ENCODE measurements at places on chromosomes 11 and 22.

- no peak for DNase-seq
Observed at GRCh38 chr11:103234974-103235373, 125.7 kb downstream of the DYNC2H1 start.

DNA sequence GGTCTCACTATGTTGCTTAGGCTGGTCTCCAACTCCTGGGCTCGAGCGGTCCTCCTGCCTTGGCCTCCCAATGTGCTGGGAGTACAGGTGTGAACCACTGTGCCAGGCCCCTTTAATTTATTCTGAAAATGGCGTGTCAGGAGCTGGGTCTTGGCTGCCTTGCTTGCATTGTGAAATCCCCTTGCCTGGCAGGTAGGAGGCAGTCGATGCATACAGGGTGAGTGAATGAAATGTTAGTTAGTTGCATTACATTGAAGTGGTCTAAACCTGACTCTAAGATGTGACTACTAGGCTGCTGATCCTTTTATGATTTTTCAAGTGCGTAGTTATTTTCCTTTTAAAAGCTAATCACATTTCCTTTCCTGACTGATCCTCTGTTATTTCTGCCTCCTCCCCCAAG is 42.9 kb downstream of the PARVB start:
- no peak for DNase-seq

DNA sequence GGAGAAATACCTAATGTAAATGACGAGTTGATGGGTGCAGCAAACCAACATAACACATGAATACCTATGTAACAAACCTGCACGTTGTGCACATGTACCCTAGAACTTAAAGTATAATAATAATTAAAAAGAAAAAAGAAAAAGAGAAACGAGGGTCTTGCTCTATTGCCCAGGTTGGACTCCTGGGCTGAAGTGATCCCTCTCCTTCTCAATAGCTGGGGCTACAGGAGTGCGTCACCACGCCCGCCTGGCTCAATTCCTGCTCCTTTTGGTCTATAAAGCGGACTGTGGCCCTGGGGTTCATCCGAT is 521 bp upstream of the PTS start:
- DNase-seq: no peak

GRCh38 chr11:70033711-70034070 is 44.4 kb upstream of the ANO1 start:
- DNase-seq: no peak

GRCh38 chr11:93278976-93279375 is 51.6 kb upstream of the DEUP1 start:
- DNase-seq: no peak

- no peak for DNase-seq
Observed at GRCh38 chr11:40689823-40690222, 769.6 kb downstream of the LRRC4C start.

GRCh38 chr11:69479591-69480271 is 1.7 kb upstream of the LINC01488 start:
- no peak for DNase-seq

DNA sequence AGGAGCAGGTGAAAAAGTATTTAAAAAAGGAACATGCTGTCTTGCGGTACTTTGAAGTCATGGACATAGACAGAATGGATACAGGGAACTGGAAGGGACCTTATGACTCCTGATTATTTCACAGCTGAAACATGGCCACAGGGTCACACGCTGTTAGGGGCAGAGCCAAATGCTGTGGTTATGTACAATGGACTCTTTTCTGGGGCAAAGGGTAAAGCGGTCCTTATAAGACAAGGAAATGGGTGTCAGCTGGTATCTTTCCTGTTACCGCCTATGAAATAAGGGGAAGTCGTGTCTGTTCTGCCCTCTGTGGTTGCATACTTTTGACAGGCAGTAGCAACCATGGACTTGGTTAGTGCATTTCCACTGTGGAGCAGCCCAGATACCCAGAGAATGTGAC is 12.8 kb upstream of the ST14 start:
- no peak for DNase-seq

DNA sequence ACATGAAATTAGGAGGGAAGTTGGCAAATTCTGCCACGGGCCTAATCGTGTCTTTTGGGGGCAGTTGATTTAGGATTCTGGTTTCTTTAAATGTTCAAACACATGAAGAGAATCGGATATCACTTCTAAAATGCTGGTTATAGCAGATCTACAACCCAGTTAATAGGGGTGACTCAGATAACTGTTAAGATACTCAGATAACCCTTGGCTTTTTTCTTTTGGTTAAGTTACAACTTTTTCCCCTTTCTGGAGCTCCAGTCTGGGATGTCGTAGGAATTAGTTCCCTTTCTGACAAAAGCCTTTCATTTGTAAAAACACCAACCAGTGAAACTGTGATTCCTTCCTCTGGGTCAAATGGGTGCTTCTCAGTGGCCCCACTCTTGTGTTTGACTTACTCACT is 976 bp downstream of the DEPDC7 start:
- DNase-seq: no peak

- DNase-seq: no peak
Observed at GRCh38 chr11:12761029-12761428, 86.8 kb downstream of the TEAD1 start.

- DNase-seq: no peak
Observed at GRCh38 chr22:36238373-36239149, 766 bp downstream of the APOL2 start.

DNA sequence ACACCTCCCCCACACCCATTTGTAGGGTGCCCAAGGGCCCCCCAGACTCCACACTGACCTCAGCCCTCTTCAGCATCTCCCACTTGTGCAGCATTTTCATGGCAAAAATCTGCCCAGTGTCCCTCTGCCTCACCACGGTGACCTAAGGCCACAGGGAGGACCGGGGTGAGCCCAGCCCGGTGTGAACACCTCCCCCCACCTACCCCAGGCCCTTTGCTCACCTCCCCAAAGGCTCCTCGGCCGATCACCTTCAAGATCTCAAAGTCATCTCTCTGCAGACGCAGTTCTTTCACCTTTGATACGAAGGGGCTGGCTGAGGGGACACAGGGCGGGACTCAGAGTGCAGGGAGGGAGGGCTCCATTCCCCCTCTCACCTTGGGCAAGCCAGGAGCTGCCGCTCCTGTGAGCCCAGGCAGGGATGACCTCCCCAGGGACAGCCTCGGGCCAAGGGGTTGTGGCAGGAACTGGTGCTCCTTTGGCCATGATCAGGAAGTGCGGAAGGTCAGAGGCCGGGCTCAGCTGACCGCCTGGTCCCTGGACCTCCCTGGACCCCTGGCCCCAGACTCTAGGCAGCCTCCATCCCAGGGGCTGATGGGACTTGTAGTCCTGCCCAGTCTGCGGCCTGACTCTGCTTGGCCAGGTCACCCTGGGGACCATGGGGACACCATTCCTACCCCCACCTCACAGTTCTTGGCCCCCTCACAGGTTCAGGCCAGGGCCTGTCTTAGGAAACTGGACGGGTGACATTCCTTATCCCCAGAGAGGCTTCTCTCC is 2.7 kb downstream of the CDC42BPG start:
- DNase-seq: no peak

- no peak for DNase-seq
Observed at GRCh38 chr11:60927600-60927999, 3.3 kb downstream of the TMEM132A start.

DNA sequence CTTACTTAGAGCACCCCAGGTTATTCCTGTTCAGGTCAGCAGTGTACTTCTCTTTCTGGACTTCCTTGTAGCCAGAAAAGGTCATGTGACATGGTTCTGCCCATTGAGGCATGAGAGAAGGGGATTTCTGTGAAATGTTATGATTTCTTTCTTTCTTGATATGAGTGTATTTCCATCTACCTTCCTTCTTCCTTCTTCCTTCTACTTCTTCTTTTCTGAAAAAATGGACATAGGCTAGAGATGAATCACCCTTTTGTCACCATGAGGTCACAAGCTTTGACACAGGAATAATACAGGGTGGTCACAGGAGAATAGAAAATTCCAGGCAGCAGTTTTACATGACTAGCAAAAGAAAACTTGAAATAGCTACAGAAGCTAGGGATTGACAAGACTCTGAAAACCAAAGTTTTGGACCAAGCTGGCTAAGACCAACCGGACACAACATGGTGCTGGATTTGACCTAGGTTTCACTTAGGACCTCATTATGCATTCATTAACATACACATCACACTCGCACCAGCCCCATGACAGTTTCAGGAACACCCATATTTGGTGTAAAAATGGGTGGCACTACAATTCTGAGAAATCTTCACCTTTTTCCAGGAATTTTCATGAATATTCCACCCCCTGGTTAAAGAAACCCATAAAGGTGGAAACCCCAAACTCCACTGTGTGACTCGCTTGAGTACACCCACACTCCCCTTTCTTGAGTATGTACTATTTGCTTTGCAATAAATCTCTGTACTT is 21.2 kb upstream of the MAP6 start:
- DNase-seq: no peak

GRCh38 chr22:37254867-37255233 is 10.8 kb upstream of the RAC2 start:
- DNase-seq: no peak

GRCh38 chr11:45045683-45046471 is 95.2 kb upstream of the TP53I11 start:
- DNase-seq: no peak

- DNase-seq: no peak
Observed at GRCh38 chr11:35781861-35782470, 119.4 kb downstream of the TRIM44 start.

GRCh38 chr11:58573451-58574104 is 2.1 kb downstream of the LPXN start:
- DNase-seq: peak; percentile 46

DNA sequence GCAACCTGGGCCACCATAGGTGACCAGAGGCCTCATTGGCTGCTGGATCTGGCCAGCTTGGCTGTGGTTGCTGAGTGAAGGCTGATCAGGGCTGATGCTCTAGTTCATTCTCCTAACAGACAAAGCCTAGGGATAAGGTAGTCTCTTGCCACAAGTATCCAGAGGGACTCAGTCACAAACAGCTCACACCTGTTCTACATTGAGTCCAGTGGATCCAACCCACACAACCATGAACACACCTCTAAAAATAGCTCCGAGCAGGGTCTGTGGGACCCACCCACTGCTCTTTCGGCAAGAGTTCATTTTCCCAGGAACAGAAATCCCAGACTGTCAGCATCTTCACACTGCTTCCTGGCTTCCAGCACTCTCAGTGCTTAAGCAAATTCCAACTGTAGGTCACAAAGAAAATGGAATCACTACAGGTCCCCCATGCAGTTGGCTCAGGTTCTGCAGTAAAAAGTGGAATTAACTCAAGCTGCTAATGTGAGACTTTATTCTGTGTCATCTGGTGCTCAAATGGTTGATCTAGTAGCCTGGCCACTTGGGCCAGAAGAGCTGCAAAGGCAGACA is 67.3 kb downstream of the PPFIBP2 start:
- DNase-seq: no peak

GRCh38 chr11:41609511-41609910 is 150.1 kb upstream of the LRRC4C start:
- DNase-seq: no peak

DNA sequence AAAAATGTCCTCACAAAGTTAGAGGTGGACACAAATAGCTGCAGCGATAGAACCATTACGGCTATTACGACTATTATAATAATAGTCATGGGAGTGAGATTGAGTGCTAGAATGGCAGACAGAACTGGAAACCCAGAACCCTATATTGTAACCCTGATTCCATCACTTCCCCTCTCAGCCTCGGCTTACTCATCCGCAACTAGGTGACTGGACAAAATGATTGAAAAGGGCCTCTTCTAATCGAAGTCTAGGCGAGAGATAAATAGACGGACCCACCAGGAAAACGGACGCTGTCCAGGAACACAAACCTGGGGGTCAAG is 629 bp downstream of the PSMA1 start:
- no peak for DNase-seq
